ENCODE measurements at places on chromosomes 2 and 18. TPM values are rescaled to one million over a fixed set of nuclear protein-coding genes. Genes with fewer than 3 reads are reported as not detected.

Gene UCN
- 2.5 TPM for total RNA-seq

Gene ECEL1
- total RNA-seq: 0.11 TPM

Gene LOXHD1
- 0.38 TPM for total RNA-seq

Gene ERFE
- 5.9 TPM for total RNA-seq

Gene CHRNG
- total RNA-seq: not detected

Gene COBLL1
- total RNA-seq: 83.6 TPM

GRCh38 chr2:46650556-46651001 is 171.2 kb downstream of the TMEM247 start:
- no peak overlapping the region for H3K27ac ChIP-seq
- H3K4me3 ChIP-seq: no peak overlapping the region
- no peaks in the 10 kb centered on the region for H3K27me3 ChIP-seq
- peak; percentile 72 for DNase-seq
- no peaks in the 10 kb centered on the region for H3K36me3 ChIP-seq

DNA sequence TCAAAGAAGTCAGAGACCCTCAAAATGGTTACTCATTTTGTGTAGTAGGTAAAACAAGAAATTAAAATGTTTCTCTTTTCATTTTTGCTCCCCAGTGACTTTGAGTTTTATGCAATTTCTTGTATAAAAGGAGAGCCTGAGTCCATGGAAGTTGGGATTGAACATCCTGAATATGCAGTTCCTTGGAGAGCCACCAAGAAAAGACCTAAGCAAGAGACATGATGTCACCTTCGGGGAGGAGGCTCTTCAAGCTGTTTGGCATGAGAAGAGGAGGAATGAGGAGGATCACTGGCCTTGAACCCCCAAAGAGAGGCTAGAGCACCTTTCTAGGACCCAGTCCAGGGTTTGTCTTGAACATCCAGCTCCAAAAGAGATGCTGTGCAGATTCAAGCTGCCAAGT is 83.5 kb upstream of the STPG4 start:
- H3K36me3 ChIP-seq: no peaks in the 10 kb centered on the region
- no peak overlapping the region for H3K4me3 ChIP-seq
- DNase-seq: no peak
- H3K27me3 ChIP-seq: no peaks in the 10 kb centered on the region

DNA sequence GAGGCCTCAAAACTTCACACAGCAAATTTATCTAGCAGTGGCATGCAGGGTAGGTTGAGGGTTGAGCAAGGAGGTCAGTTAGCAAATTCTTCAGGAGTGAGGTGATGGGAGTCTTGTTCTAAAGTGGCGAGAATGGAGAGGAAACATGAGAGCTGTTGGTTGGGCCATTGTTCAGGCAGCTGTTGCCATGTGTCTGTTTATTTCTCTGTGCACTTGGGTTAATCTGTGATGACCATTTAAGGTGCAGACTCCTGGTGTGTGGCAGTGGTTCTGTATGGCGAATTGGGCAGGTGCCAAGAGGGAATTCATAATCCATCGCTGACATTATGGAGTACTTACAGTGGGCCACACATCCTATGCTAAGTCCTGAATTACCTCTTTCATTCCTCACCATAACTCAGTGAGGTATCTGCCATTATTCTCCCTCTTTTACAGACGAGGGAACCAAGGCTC is 30.4 kb downstream of the TMEM178A start:
- H3K36me3 ChIP-seq: no peaks in the 10 kb centered on the region
- no peaks in the 10 kb centered on the region for H3K27me3 ChIP-seq
- H3K4me3 ChIP-seq: no peak overlapping the region
- H3K27ac ChIP-seq: no peak overlapping the region
- DNase-seq: no peak

GRCh38 chr2:83971547-83971946 is 487.5 kb downstream of the SUCLG1 start:
- no peak overlapping the region for H3K4me3 ChIP-seq
- H3K27ac ChIP-seq: no peak overlapping the region
- no peak for DNase-seq
- no peaks in the 10 kb centered on the region for H3K4me1 ChIP-seq
- no peaks in the 10 kb centered on the region for H3K27me3 ChIP-seq
- no peaks in the 10 kb centered on the region for H3K36me3 ChIP-seq

DNA sequence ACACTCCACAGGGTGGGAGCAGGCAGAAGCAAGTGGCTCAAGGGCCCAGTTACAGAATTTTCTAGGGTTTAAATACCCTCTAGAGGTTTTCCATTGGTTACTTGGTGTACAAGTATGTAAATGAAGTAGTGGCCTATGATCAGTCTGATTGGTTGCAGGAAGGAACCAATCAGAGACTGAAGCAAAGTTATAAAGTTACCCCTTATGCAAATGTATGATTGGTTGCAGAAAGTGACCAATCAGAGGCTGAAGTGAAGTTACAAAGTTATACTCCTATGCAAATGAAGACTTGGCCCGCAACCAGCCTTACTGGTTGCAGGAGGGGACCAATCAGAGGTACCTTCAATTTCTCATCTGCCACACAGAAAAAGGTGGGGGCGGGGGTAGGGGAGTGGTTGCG is 154.6 kb downstream of the INO80D start:
- H3K27me3 ChIP-seq: no peaks in the 10 kb centered on the region
- no peak for DNase-seq
- H3K27ac ChIP-seq: no peak overlapping the region

DNA sequence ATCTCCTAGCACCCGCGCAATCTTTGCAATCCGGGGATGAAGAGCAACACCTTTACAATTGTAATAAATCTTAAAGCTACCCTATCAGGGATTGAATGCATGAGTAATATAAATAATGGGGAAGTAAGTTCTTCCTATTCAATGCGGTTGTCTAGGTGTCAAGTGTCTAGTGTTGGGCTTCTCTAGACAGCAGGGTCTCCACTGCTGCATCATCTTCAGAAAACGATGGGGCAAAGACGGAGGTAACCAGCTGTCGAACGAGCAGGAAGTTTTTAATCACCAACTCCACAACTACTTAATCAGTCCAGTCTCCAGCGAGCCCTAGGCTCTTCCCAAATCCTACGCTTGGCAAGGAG is 573 bp downstream of the STAM2 start:
- peak overlapping the region; percentile 97 for H3K27ac ChIP-seq
- no peaks in the 10 kb centered on the region for H3K36me3 ChIP-seq
- no peak for DNase-seq
- peak overlapping the region; percentile 93 for H3K4me3 ChIP-seq
- H3K4me1 ChIP-seq: peaks cover 18% of the 10 kb centered on the region

GRCh38 chr2:226798422-226799210 is 1.0 kb downstream of the IRS1 start:
- peaks cover 10% of the 10 kb centered on the region for H3K36me3 ChIP-seq
- peaks cover 22% of the 10 kb centered on the region for H3K4me1 ChIP-seq
- H3K27ac ChIP-seq: peak overlapping the region; percentile 98
- H3K27me3 ChIP-seq: no peaks in the 10 kb centered on the region
- peak overlapping the region; percentile 76 for H3K4me3 ChIP-seq
- DNase-seq: peak; percentile 65

DNA sequence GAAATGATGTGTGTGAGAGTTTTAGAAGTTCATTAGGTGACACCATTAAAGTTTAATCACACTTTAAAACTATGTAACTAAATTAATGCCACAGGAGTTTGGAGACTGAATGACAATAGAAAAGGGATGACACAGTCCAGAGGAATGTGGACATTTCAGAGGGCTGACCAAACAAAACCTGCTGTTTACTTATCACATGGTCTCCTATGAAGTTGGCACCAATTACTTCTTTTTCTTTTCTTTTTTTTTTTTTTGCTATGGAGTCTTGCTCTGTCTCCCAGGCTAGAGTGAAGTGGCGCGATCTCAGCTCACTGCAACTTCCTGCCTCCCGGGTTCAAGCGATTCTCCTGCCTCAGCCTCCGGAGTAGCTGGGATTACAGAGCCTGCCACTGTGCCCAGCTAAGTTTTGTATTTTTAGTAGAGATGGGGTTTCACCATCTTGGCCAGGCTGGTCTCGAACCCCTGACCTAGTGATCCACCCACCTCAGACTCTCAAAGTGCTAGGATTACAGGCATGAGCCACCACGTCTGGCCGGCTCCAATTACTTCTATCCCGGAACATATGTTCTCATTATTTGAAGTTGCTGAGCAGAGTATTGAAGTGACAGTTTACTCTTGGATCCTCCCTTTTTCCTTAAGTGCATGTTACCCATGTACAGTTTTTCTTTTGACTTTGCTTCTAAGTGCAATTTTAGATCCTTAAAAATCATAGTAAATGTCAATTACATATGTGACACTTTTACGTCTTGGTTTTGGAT is 4.3 kb downstream of the AGPS start:
- DNase-seq: no peak
- H3K27ac ChIP-seq: no peak overlapping the region
- no peaks in the 10 kb centered on the region for H3K27me3 ChIP-seq
- no peaks in the 10 kb centered on the region for H3K36me3 ChIP-seq

DNA sequence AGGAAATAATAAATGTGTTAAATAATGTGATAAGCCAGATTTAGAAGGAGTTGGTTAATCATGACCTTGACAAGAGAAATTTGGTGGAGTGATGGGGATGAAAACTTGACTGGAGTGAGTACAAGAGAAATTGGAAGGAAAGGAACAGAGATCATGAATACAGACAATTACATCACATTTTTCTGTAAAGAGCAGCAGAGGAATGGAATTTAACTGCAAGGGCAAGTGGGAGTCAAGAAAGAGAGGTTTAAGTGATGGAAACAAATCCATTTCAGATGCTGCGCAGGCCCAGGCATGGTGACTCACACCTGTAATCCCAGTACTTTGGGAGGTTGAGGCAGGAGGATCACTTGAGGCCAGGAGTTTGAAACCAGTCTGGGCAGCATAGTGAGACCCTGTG is 46.7 kb downstream of the ICA1L start:
- no peak overlapping the region for H3K4me3 ChIP-seq
- no peaks in the 10 kb centered on the region for H3K36me3 ChIP-seq
- no peaks in the 10 kb centered on the region for H3K4me1 ChIP-seq
- no peak overlapping the region for H3K27ac ChIP-seq

DNA sequence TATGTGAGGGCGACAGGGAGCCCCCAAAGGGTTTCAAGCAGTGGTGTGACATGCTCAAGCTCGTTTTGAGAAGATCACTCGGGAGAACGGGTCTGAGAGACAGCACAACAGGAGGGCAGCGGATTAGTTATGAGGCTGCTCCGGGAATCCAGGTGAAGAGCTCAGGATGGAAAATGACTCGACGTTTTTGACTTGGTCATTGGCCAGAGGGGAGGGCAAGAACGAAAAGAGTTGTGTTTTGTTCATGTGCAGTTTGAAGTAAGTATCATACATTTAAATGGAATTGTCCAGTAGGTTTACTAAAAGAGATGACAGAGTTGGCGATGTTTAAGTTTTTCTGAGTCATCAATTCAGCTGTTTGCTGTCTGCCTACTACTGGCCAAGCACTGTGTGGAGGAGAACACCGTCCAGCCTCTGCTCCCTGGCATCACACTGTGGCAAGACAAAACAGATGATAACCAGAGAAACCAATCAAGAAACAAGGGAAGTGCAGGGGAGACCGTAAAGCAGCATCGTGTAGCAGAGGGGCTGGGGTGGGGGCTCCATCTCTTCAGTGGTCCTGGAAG is 25.3 kb upstream of the ANXA4 start:
- no peak for DNase-seq
- no peak overlapping the region for H3K27ac ChIP-seq
- H3K4me3 ChIP-seq: no peak overlapping the region
- no peaks in the 10 kb centered on the region for H3K4me1 ChIP-seq
- H3K36me3 ChIP-seq: no peaks in the 10 kb centered on the region

GRCh38 chr2:137927846-137928245 is 36.4 kb upstream of the HNMT start:
- no peak for DNase-seq
- H3K4me1 ChIP-seq: no peaks in the 10 kb centered on the region
- H3K36me3 ChIP-seq: no peaks in the 10 kb centered on the region
- no peak overlapping the region for H3K27ac ChIP-seq
- H3K4me3 ChIP-seq: no peak overlapping the region

DNA sequence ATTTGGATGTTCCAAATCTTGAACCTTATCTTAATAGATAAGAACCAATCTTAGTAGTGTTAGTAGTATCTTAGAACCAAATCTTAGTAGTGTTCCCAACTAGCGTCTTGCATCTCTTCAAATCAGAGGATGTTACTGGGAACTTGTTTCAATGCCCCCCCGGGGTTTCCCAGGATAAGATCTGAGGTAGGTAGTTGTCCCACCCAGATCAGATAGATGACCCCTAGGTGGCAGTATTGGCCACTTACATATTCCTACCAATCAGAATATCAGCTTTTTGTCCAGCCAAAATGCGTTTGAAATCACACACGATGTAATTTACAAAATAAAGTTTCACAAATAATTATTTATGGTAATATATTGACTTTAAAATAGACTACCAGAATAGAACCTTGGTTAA is 314.8 kb downstream of the MBD2 start:
- H3K4me1 ChIP-seq: no peaks in the 10 kb centered on the region
- no peak overlapping the region for H3K27ac ChIP-seq
- H3K4me3 ChIP-seq: no peak overlapping the region
- no peaks in the 10 kb centered on the region for H3K36me3 ChIP-seq

- peak; percentile 83 for DNase-seq
- H3K4me3 ChIP-seq: peak overlapping the region; percentile 75
- H3K27ac ChIP-seq: peak overlapping the region; percentile 94
Observed at GRCh38 chr2:216694082-216694825, 1.1 kb downstream of the IGFBP5 start.

DNA sequence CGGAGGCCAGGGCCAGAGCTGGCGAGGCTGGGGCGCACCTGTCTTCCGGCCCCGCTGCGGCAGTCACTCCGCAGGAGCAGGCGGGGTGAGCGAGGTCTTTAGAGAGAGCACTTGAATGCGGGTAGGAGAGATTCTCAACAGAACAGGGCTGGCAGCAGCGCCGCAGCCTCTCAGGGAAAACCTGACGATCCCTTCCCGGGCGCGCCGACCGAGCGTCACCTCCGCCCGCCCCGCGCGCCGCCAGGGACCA is 526 bp downstream of the PRKRA start:
- peak overlapping the region; percentile 96 for H3K27ac ChIP-seq
- DNase-seq: peak; percentile 85

GRCh38 chr2:165888171-165888570 is 65.4 kb downstream of the TTC21B start:
- H3K4me1 ChIP-seq: peaks cover 9% of the 10 kb centered on the region
- no peak overlapping the region for H3K27ac ChIP-seq
- DNase-seq: no peak
- H3K36me3 ChIP-seq: peaks cover 4% of the 10 kb centered on the region
- H3K27me3 ChIP-seq: no peaks in the 10 kb centered on the region

- H3K36me3 ChIP-seq: no peaks in the 10 kb centered on the region
- DNase-seq: no peak
- H3K27me3 ChIP-seq: no peaks in the 10 kb centered on the region
- H3K27ac ChIP-seq: no peak overlapping the region
Observed at GRCh38 chr2:29290293-29291047, 175.3 kb downstream of the CLIP4 start.

GRCh38 chr18:22349317-22349898 is 68.3 kb downstream of the CTAGE1 start:
- peak overlapping the region; percentile 34 for H3K4me3 ChIP-seq
- no peaks in the 10 kb centered on the region for H3K27me3 ChIP-seq
